ENCODE measurements at places on chromosomes 2 and 18.
A peak's percentile ranks its signal among the peaks of the same experiment; 100 is the strongest.

- no peak for DNase-seq
Measured at GRCh38 chr2:10193851-10194820, 71.6 kb downstream of the RRM2 start.

DNA sequence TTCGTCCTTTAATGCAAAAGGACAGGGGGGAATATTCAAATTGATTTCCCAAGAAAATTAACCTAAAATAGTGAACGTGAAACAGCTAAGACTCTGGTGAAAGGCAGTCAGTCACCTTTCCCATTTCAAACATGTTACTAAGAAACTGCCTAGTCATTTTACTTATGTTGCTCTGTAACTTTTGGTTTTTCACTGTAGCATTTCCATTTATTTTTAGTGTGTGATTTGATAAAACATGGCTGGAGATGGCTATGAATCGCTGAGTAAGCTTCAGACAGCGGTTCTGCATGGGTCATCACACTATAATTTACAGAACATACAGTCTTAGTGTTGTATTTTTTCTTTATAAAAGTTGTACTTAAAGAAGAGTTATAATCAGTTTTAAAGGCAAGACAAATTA lies 16.0 kb upstream of the KIDINS220 start:
- DNase-seq, result no peak

DNA sequence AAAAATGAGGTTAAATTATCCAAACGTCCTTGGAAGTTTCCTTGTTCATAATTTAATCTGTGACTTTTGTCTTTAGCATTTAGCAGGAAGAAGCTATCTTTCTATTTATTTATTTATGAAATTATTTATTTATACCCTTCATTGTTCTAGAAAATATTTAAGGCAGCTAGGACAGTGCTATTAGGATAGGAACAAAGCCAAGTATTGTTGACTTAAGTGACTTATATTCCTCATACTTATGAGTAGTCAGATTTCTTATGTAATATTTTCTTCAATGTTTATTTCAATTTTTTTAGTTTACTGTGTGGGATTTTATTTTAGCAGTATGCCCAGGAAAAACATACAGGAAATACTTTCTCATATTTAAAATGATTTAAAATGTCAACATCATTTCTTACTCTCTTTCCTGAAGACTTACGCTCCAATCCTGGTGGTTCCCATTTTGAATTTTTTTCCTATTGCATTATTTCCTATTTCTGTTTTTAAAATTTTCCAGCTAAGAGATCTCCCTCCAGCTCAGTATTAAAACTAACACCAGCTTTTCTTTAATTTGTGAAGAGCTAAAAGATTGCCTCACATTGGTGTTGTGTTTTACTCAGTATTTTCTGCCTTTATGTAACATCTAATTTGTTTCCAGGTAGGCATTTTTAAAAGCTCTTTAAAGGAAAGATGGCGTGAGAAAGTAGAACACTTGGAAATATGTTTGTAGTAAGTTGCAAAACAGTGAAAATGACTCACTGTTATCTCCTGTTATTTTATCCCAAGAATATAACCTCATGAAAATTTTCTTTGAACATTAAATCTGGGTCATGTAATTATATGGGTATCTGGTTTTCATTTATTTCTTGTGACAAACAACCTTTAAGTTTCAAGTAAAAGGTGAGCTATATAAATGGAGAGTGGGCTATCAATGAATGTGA lies 32.2 kb downstream of the MAPRE2 start:
- no peak for DNase-seq

DNA sequence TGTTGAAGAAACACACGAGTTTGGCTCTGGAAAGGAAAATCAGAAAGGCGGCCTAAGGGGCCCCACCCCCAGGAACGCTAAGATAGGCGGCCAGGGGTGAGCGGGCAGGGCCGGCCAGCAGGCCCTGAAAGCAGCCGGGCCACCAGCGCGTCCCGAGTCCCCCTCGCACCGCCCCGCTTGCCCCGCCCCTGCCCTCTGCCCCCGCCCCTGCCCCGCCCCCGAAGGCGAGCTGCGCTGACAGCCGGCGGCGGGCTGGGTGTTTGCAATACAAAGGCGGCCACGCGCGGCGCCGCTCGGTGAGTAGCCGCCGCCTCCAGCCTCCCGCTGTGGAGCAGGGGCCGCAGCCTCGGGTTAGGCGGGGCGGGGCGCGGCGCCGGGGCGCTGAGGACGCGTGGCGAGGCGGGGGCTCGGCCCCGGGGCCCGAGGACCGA lies at the start of gene LPIN1:
Gene LPIN1 (plus strand): TSS at position 257 of the 431 bp plus-strand sequence. CDS start 18,910 bp downstream, outside the sequence.
- peak; percentile 62 for DNase-seq

GRCh38 chr2:240747256-240747655 lies 55.6 kb downstream of the AQP12A start:
- DNase-seq, result no peak

DNA sequence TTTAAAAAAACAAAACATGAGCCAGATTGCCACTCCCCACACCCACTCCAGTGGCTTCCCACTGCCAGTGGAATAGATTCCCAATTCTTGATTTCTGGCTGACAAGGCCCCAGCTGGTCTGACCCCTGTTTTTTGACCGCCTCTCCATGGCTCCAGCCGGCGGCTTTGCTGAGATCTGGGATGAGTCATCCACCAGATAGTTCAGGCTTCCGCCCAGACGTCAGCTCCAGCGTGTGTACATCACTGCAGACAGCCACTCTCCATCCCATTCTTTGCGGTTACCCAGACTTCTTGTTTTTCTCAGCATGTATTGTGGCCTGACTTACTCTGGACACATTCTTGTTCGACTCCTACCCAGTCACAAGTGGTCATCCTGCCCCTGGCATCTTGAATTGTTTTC lies 227.9 kb downstream of the GBX2 start:
- no peak for DNase-seq

DNA sequence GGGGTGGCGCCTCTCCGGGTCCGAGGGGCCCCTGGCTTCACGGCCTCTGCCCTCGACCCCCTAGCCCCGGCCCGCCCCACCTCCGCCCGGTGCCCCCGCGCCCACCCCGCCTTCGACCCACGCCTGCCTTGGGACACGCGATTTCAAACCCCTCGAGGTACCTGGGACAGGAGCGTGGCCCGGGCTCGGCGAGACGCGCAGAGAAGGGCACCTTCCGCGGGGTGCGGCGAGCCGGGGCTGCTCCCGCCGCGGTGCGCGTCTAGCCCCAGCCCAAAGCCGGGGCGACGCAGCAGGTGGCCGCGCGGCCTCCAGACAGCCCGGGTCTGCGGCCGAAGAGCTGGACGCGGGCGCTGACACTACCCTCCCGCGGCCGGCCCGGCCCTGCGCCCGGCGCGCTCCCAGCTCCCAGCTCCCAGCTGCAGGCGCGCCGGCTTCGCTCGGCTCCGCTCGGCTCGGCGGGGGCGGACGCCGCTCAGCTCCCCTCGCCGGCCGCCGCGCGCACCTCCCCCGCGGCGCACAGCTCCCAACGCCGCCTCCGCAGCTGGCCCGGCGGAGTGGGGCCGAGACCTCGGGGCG lies at the start of gene CRACDL:
Gene CRACDL (minus strand): TSS at position 449 of the 576 bp plus-strand sequence. CDS start 89,425 bp downstream, outside the sequence.
- no peak for DNase-seq

DNA sequence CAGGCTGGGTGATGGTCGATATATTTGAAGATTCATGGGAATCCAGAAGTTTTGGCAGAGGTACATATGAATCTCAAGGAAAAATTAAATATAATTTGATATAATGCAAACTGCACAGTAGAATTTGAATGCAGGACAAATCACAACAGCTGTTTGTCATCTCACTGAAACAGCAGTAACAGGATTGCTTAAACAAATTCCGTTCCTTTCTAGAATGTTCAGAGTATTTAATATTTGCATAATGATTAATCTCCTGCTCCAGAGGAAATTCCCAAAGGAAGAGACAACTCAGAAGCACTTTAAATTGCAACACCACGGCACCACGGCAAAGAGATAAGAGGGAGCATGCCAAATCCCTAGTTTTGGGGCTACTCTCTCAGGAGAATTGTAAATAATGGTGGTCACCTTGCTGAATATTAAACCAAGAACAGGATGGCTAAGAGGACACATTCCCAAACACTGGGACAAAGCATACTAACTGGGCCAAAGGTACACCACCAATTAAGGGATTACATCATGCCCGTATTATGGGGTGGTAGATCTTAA lies 67.8 kb upstream of the MAP4K3 start:
- DNase-seq, result no peak

DNA sequence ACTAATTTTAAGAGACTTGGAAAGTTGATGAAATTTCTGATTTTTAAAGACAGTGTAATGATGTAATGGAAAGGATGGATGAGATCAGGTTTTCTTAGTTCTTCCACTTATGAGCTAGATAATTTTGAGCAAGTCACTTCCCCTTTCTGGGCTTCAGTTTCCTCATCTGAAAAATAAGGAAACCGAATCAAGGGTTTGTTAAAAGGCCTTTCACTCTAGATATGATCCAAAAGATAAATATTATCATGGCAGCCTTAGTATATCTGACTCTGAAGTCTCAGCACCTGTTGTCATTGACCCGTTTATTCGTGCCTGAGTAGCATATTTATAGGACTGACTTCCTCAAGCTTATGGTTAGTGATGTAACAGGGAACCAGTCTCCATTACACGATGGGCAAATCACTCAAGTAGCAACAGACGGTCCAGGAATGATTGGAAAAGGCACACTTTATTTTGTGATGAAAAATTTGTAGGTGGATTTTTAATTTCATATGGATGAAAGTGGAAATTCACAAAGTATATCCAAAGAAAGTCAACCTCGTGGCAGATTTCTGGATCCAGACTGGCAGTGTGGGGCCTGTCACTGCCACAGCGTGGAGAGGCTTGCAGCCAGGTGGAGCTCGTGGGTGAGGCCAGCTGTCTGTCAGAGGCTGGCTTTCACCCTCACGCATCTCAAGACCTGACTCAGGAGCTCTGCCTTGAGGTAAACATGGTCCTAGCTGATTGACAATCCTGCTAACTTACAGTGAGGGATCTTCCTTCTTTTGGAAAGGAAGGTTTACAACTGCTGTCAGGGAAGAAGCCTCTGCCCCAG lies 137.9 kb upstream of the CXCR4 start:
- DNase-seq, result peak; percentile 17

DNA sequence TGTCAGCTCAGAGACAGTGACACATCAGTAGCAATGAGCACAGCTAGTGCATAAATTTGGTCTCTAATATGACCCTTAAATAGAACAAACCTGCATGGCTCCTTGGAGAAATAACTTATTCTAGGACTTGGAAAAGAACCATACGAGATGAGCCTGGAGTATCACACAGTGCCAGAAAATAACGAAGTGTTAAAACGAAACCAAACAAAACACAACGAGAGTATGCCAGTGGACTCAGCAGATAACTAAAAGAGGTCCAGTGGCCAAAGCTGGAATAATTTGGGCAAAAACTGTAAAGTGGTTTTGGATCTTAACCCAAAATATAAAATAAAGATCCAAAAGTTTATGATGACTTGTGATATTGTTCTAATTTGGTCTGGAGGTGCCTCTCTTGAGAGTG lies 1599.0 kb upstream of the LRRTM1 start:
- no peak for DNase-seq

GRCh38 chr2:2674831-2675230 lies 343.8 kb upstream of the MYT1L start:
- no peak for DNase-seq

DNA sequence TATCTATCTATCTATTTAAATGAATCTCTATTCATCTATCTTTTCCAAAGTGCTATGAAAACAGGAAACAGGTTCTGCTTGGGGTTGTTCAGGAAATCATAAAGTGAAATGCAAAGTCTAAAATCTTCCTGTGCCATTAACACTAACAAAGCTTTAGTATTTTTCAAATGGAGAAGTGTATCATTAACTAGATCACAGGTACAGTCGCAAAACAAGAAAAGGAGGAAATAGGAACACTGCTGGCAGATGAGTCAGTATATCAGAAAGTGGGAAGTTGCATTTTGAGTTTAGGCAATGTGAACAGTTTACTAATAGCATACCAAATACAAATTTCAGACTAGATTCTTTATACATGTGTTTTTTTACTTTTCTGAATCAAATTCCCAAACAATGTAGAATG lies 888.5 kb upstream of the FSHR start:
- peak; percentile 53 for DNase-seq

DNA sequence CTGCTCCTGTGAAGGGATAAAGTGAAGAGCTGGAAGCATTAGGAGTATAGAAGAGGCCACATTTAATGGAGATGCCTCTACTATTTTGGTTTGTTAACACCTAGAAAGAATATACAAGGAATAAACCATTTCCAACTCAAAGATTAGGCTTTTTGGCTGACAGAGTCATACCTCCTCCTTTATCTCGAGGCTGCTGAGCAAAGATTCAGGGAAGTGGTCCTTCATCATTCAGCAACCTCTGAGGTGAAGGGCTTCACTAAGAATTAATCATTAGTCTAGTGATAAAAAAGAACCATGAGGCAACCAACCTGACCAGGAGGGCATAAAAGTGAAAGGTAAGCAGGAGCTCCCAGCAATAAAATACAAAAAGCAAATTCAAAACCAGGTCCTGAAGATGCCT lies 25.8 kb downstream of the AAK1 start:
- DNase-seq, result no peak

GRCh38 chr2:59924346-59924745 lies 629.1 kb downstream of the BCL11A start:
- DNase-seq, result no peak

GRCh38 chr2:109676346-109676902 lies 62.3 kb downstream of the SOWAHC start:
- no peak for DNase-seq

DNA sequence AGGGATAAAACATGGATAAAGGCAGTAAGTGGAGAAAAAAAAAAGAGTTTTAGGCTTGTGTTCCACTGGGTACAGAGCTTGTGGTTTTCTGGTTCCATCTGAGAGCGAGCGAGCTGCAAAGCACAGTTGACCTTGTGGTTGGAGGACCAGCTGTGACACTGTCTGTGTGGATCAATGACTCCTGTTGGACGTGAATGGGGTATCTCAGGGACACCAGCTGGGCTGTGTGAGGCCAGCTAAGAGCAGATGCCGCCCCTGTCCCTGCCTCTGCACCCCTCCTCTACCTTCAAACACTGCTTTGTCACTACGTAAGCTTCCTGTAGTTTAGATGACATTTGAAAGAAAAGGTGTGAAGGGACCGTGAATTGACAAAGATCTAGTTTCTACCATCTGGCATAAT lies 67.8 kb downstream of the QPCT start:
- DNase-seq, result no peak

- no peak for DNase-seq
Measured at GRCh38 chr2:95390881-95391321, 11.6 kb upstream of the FAHD2A start.

GRCh38 chr18:37447962-37448888 lies 117.4 kb downstream of the CELF4 start:
- DNase-seq, result no peak

DNA sequence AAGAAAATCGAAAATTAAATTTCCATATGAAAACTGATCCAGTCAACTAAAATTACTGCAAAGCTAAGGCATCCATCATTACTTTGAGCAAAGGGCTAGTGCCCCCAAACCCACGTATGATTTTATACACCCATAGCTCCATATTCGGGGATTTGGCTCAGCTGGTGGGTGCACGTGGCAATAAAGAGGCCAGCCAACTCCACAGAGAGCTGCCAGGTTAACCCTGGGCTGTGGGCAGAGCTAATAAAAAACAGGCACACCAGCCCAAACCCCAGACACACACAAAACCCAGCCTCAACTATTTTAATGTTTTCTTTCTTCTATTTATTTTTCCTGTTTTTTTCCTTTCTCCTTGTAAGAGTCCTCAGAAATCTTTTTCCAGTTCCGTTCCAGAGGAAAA lies 151.3 kb upstream of the SOX11 start:
- no peak for DNase-seq

- no peak for DNase-seq
Measured at GRCh38 chr18:68922392-68922791, 124.5 kb downstream of the CCDC102B start.
